ENCODE measurements at places on chromosomes 2 and 18.

DNA sequence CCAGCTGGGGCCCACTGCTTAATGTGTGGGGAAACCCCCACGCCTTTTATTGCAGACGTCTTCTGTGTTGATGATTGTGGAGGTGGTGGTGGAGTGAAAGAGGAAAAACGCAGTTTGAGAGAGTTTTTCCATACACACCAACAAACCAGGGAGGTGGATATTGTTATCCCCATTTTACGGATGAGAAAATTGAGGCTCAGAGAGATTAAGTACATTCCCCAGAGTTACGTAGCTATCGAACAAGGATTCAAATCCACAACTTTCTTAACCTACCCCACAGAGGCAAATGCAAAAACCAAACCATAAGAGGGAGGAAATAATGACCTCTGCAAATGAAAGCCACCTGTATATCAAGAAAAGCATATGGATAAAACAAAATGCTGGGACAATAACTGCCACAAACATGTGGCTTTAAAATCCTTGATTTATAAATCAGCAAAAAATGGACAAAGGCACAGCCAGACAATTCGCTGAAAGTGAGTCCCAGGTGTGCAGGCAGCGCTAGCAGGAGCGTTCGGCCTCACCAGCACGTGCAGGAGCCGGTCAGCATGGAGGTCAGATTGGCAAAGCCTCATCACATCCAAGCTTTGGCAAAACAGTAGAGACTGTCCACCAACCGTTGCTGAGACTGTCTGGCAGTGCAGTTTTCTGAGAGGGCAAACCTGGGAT, 12.6 kb upstream of the RAB17 start:
- ATAC-seq, result no peak

GRCh38 chr2:239014458-239015217, 166.8 kb downstream of the TWIST2 start:
- ATAC-seq, result no peak

DNA sequence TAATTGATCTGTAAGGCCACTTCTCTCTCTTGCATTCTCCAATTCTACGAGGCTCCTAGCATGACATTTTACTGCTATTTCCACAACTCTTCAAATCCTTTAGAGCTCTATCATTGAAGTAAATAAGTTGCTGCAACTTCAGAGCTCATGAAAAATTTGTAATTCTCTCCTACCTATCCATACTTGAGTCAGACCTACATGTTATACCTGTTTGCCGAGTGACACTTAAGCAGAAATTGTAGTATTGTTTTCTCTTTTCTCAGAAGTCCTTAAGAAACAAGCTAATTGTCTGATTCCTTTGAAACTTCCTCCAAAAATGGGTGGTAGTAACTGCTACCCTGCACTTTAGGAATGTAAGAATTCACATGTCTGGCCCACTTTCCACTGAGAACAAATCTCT, 26.1 kb downstream of the GALM start:
- no peak for ATAC-seq

- ATAC-seq, result no peak
These were observed 181.9 kb downstream of the TNS1 start for GRCh38 chr2:217820904-217821303.
